ENCODE measurements at places on chromosomes 4 and X.

- DNase-seq, result peak; percentile 21
Observed at GRCh38 chrX:123340696-123341095, 156.6 kb downstream of the GRIA3 start.

GRCh38 chr4:78369679-78370078 lies 181.9 kb upstream of the ANXA3 start:
- peak; percentile 84 for DNase-seq

- DNase-seq, result peak; percentile 58
Observed at GRCh38 chr4:161522031-161522430, 641.8 kb downstream of the FSTL5 start.

- no peak for DNase-seq
Observed at GRCh38 chr4:76836860-76837562, 60.9 kb downstream of the SOWAHB start.

GRCh38 chrX:72526534-72527508 lies 45.8 kb downstream of the HDAC8 start:
- no peak for DNase-seq

DNA sequence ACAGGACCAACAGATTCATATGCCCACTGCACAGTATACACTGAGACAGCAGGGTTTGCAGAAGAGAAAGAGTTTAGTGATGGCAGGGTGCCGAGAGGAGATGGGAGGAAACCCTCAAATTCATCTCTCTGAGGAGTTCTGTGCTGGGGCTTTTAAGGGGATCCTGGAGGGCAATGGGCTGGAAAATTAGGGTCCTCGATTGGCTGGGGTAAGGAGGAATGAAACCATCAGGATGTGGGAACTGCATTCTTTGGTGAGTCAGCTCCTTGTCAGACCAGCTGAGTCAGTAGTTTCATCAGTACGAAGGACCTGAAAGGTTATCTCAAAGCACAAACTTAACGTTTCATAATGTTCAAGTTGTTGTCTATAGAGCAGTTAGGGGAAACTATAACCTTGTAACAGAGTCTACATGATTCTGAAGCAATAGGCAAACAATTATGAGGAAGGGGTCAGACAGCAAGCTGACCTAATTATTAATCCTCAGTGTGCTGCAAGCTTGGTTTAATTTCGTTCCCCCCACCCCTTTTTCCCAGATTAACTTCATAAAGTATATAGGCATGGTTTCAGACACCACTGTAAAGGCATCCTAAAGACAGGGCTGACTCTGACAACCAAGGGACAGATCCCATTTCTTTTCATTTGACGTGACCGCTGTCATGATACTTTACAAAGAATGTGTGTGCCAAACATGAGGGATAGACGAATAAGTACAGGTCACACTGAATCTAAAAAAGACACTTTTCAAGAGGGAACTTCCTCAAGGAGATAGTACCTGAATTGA lies 1.5 kb upstream of the MSMO1 start:
- DNase-seq, result no peak

DNA sequence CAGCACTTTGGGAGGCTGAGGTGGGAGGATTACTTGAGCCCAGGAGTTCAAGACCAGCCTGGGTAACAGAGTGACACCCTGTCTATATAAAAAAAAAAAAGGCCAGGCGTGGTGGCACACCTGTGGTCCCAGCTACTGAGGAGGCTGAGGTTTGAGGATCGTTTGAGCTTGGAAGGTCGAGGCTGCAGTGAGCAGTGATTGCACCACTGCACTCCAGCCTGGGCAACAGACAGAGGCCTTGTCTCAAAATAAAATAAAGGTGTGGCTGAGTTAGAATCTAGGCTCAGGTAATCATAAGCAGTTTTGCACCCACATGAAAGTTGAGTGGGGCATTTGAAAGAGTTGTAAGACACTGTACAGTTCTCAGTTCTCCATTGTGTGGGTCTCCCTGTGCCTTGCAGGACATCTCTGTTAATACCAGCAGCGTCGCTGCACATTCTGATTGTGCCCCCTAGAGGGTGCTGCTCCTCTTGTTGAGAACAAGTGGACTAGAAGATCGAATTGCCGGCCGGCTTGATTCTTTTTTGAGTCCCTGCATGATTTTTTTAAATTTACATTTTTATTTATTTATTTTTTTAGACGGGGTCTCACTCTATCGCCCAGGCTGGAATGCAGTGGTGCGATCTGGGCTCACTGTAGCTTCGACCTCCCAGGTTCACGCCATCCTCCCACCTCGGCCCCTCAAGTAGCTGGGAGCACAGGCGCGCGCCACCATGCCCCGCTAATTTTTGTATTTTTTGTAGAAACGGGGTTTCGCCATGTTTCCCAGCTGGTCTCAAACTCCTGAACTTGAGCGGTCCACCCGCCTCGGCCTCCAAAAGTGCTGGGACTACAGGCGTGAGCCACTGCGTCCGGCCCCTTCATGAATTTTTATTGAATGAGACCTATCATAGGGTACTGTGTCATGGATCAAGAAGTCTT lies 73.6 kb upstream of the RBMX start:
- peak; percentile 55 for DNase-seq

- DNase-seq, result no peak
Observed at GRCh38 chrX:586351-586750, 44.2 kb upstream of the SHOX start.

- DNase-seq, result peak; percentile 3
Observed at GRCh38 chr4:156085100-156085499, 131.4 kb upstream of the CTSO start.

- no peak for DNase-seq
Observed at GRCh38 chr4:141909541-141909940, 273.2 kb downstream of the IL15 start.

DNA sequence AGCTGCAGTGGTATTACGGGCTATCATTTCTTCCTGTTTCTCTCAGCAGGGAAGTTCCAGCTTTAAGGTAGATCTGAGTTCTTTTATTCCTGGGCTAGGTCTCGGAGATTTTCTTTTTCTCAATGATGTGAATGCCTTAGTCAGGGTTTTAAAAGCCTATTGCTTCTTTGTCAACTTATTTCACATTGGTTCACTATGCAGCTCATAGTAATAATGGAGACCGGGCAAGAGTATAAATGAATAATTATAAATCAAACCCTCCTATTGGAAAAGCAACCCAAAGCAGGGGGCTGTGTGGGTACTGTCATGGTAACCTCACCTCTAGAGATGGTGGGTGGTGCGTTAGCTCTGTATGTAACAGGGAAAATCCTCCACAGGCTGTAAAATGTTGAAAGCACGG lies 563.6 kb downstream of the RPA4 start:
- no peak for DNase-seq

DNA sequence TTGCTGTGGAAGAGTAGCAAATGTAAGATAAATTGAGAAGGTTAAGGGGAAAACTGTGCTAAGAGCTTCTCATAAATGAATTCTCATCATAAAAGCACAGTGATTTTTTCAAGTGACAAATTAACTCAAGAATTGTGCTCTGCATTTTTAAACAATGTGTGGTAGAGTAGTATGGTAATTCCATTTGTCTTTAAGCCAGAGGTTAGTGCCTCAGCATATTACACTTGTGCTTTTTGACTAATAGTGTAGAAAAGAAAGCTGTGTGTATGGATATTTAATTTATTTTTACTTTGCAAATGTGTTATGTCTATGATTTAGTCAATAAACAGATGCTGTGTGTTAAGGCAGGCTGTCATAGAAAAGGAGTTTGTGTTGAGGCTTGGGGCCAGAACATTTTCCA lies 61.0 kb downstream of the FHIP1A start:
- no peak for DNase-seq

GRCh38 chr4:139017861-139018260 lies 2.3 kb downstream of the NOCT start:
- DNase-seq, result no peak

- DNase-seq, result no peak
Observed at GRCh38 chr4:185225940-185226339, 16.5 kb downstream of the SNX25 start.

DNA sequence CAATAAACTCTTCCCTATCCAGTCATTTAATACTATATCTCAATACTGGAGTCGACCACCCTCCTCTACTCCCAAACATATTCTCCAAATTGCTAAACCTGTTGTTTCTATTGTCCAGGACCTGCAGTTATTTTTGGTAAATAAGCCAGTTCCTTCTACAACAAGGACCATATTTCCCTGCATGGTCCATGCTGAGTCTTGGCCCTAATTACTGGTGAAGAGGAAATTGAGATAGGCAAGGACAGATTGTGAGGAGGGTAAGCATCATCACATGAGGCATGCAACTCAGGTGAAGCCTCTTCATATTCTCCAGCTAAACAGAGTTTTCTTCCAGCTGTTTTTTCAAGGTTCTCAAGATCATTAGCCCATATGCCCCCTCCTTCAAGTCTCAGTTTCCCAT lies 1193.6 kb downstream of the RAPGEF2 start:
- no peak for DNase-seq

- DNase-seq, result no peak
Observed at GRCh38 chrX:77455437-77455836, 8.2 kb downstream of the FGF16 start.

DNA sequence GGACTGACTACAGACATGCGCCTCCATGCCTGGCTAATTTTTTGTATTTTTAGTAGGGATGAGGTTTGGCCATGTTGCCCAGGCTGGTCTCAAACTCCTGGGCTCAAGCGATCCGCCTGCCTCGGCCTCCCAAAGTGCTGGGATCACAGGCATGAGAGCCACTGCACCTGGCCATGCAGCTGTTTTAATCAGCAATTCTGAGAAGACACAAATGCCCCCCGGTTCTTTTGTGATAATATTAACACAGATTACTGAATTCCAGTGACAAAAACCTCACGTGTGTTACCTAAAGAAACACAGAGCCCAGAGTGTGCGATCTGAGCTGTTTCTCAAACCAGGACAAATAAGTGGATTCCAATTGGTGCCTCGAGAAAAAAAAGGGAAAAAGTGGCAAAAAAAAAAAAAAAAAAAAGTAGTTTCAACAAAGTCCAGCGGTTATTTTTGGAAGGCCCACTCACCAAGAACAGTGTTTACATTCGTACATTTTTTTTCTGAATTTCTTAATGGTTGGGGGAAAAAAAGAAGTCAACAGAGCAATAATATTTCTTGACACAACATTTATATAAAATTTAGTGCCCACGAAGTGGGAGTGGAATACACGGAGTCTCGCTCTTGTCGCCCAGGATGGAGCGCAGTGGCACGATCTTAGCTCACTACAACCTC lies 17.2 kb downstream of the DHRSX start:
- no peak for DNase-seq

- no peak for DNase-seq
Observed at GRCh38 chr4:3638080-3638795, 106.0 kb upstream of the LRPAP1 start.

- no peak for DNase-seq
Observed at GRCh38 chr4:14182148-14182547, 554.6 kb upstream of the BOD1L1 start.

- DNase-seq, result no peak
Observed at GRCh38 chr4:16843831-16844508, 54.5 kb downstream of the LDB2 start.

DNA sequence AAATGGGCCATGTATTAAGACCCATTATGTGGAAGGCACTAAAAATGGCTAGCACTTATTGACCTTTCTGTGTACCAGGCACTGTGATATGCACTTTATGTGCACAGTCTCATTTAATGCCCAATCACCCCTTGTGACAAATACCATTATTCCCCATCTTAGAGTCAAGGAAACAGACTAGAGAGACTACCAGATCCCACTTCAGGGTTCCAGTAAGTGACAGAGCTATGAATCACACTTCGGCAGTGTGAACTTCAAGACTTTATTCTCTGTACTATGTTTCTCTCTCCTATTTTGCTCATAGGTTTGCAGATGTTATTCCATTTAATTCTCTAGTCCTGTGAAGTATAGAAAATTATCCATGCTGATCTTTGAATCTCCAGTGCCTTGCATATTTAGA lies 107.0 kb downstream of the NFKB1 start:
- DNase-seq, result no peak

- no peak for DNase-seq
Observed at GRCh38 chr4:92047209-92047875, 256.4 kb upstream of the GRID2 start.

Measured in NCI-H2081 (cell line).